Activated naive CD8-positive, alpha-beta T cell treated with anti-CD3 and anti-CD28 coated beads, Interleukin-2, amount 50 U/mL, for 24 hours (primary cell): ENCODE measurements at places on chromosomes 3 and 15.
A peak's percentile ranks its signal among the peaks of the same experiment; 100 is the strongest.

- no peak for DNase-seq
- no peaks in the 10 kb centered on the region for H3K36me3 ChIP-seq
- H3K27ac ChIP-seq = no peak overlapping the region
- H3K27me3 ChIP-seq = no peaks in the 10 kb centered on the region
Measured at GRCh38 chr3:14861031-14861430, 42.3 kb downstream of the FGD5 start.

DNA sequence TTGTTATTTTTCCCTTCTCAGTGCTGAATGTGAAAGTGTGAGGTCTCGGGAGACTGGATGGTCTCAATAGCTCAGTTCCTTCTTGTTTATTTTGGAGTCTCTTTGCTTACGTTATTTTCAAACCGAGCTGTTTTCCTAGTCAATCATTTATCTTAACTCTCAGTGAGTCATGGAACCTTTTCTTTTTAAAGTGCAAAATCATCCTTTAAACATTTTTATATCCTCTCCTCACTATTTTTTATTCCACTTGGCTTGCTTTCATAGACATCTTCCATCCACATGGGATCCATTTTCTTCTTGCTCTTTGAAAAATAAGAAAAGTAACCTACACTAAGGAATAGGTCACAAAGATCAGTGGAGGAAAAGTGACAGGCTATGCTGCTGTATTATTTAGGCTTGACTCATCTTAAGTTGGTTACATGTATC, 497.8 kb downstream of the NAALADL2 start:
- H3K4me1 ChIP-seq = no peaks in the 10 kb centered on the region
- H3K36me3 ChIP-seq = no peaks in the 10 kb centered on the region
- no peak overlapping the region for H3K4me3 ChIP-seq
- no peak overlapping the region for H3K27ac ChIP-seq

DNA sequence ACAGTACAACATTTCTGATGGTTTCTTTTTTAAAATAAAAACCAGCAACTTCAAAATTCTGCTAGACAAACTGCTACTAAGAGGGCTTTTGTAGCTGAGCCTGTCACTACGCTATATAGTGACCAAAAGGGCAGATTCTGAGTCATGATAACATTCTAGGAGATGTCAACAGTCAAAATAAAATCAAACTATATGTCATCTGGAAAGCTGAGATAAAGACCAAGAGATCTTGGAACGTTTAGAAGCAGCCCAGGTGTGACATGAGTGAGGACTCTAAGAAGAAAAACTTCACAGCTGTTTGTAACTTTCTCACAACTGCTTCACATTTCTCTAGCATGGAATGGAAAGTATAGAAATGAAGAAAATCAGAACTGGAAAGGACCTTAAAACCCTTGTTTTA, 84.6 kb downstream of the FILIP1L start:
- H3K27ac ChIP-seq = no peak overlapping the region
- DNase-seq = no peak
- no peak overlapping the region for H3K4me3 ChIP-seq
- peaks cover 6% of the 10 kb centered on the region for H3K36me3 ChIP-seq

DNA sequence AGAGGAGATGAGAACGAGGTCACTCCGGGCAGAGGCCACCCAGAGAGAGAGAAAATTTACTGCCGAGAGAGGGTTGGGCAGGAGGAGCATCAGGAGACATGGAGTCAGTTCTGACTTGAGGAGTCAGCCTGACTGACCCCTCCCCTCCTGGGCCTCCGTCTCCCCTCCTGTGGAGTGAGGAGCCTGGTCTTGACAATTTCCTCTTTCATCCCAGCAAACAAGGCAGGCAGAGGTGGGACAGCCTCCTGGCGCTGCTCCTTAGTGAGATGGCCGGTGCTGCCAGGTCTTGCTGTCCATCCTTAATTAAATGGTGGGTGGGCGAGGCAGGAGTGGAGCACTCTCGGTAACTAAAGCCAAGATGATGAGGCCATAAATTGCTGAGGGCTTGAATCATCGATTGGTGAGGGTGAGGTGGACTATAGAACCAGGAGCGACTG, 60.6 kb downstream of the CYP11A1 start:
- H3K4me3 ChIP-seq = no peak overlapping the region
- no peaks in the 10 kb centered on the region for H3K36me3 ChIP-seq
- DNase-seq = no peak
- H3K27ac ChIP-seq = no peak overlapping the region
- H3K27me3 ChIP-seq = peaks cover 15% of the 10 kb centered on the region
- H3K4me1 ChIP-seq = no peaks in the 10 kb centered on the region

GRCh38 chr3:176896640-176897039, 300.6 kb downstream of the TBL1XR1 start:
- H3K27me3 ChIP-seq = peaks cover 15% of the 10 kb centered on the region
- no peaks in the 10 kb centered on the region for H3K4me1 ChIP-seq
- H3K27ac ChIP-seq = no peak overlapping the region
- H3K36me3 ChIP-seq = no peaks in the 10 kb centered on the region
- H3K4me3 ChIP-seq = no peak overlapping the region
- DNase-seq = no peak

DNA sequence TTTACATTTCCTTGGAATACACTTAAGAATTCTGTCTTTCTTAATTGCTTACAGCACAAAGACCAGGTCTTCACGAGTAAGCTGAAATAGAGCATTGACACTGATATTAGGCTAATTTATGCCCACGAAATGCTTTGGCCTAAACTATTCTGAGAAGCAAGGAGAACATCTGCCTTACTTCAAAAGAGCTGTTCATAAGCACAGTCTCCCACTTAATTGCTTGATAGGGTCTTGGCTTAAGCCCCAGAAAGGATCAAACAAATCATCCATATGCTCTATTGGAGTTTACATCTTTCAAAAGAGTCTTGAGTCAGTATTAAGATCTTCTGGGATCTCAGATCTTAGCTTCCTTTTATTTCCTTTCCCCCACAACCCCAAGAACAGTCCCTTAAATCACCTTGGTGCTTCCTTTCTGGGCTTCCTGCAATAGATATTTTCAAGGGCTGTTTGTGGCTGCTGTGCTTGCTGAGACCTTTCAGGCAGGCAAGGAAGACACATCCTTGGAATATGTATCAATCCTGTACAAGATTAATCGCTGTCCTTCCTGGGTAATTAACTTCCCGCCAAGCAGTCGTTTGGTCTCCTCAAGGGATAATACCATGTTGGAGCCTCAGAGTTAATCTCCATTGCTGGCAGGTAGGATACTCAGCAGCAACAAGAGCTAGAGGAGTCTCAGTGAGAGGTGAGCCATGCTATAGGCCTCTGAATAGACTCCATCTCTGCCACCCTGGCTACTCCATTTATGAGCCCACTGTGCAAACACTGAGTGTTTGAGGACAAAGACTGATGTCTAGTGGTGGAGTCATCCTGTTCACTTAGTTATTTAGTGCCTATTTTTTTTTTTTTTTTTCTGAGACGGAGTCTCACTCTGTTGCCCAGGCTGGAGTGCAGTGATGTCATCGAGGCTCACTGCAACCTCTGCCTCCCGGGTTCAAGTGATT, 37.1 kb downstream of the TMEM158 start:
- H3K4me1 ChIP-seq = peaks cover 12% of the 10 kb centered on the region

- peaks cover 3% of the 10 kb centered on the region for H3K27me3 ChIP-seq
- DNase-seq = no peak
- H3K36me3 ChIP-seq = no peaks in the 10 kb centered on the region
- H3K4me3 ChIP-seq = no peak overlapping the region
- H3K4me1 ChIP-seq = no peaks in the 10 kb centered on the region
Measured at GRCh38 chr3:102354818-102355515, 79.8 kb upstream of the ZPLD1 start.

DNA sequence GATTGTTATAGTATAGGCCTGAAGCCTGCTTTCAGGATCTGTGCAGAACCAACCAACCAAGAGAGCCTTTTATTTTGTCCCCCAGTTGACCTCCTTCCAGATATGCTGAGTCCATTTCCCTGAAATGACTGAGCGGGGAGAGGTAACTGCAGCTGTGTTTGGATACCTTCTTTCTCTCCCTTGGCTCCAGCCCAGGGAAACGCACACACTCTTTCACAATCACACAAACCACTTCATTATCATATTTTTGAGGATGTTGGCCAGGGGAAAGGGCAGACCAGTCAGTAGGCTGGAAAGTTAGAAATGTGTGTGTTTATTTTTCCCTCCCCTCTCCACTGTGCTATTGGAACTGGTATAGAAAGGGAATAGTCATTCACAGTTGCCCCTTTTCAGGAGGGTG, 417.7 kb upstream of the TBL1XR1 start:
- DNase-seq = no peak
- peaks cover 2% of the 10 kb centered on the region for H3K36me3 ChIP-seq
- H3K27ac ChIP-seq = no peak overlapping the region
- no peaks in the 10 kb centered on the region for H3K27me3 ChIP-seq

GRCh38 chr3:16916840-16917239, 32.1 kb downstream of the PLCL2 start:
- H3K4me3 ChIP-seq = peak overlapping the region; percentile 38
- peaks cover 81% of the 10 kb centered on the region for H3K4me1 ChIP-seq
- DNase-seq = no peak
- H3K36me3 ChIP-seq = peaks cover 2% of the 10 kb centered on the region
- H3K27ac ChIP-seq = peak overlapping the region; percentile 93

DNA sequence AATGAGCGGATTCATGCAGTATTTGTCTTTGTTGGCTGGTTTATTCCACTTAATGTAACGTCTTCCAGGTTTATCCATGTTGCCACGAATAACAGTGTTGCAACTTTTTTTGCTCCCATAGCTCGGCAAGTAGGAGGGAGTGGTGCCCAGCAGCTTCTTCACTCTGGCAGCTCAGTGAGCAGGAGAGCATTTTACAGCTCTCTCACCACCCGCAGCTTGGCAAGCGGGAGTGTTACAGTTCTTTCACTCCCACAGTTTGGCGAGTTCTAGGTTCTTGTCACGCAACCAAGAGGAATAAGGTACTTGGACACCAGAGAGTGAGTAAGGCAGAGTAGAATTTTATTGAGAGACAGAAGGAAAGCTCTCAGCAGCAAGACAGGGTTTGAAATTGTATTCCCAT, 935.2 kb downstream of the TBL1XR1 start:
- no peak for DNase-seq
- no peaks in the 10 kb centered on the region for H3K4me1 ChIP-seq
- H3K36me3 ChIP-seq = no peaks in the 10 kb centered on the region
- H3K4me3 ChIP-seq = no peak overlapping the region
- no peaks in the 10 kb centered on the region for H3K27me3 ChIP-seq

- H3K36me3 ChIP-seq = no peaks in the 10 kb centered on the region
- peaks cover 9% of the 10 kb centered on the region for H3K27me3 ChIP-seq
- DNase-seq = no peak
- no peaks in the 10 kb centered on the region for H3K4me1 ChIP-seq
Measured at GRCh38 chr15:39327005-39327730, 253.7 kb upstream of the THBS1 start.

DNA sequence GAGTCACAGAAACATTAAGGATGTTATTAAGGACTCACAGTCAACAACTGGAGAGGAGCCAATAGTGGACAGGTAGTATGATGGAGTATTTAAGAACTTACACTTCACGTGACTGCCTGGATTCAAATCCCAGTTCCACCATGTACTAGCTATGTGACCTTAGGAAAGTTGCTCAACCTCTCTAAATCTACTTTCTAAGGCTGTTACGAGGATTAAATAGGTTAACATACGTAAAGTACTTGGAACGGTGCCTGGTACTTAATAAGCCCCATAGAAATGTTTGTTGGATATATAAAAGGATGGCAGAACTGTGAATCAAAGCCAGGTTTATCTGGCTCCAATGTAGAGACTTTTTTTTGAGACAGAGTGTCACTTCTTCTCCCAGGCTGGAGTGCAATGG, 24.4 kb downstream of the THRB start:
- H3K27me3 ChIP-seq = no peaks in the 10 kb centered on the region
- DNase-seq = no peak
- H3K27ac ChIP-seq = no peak overlapping the region
- no peaks in the 10 kb centered on the region for H3K36me3 ChIP-seq
- H3K4me3 ChIP-seq = no peak overlapping the region

GRCh38 chr3:171491361-171491760, 31.2 kb upstream of the TNIK start:
- peaks cover 37% of the 10 kb centered on the region for H3K4me1 ChIP-seq
- H3K4me3 ChIP-seq = peak overlapping the region; percentile 45
- DNase-seq = no peak
- peak overlapping the region; percentile 50 for H3K27ac ChIP-seq
- H3K27me3 ChIP-seq = no peaks in the 10 kb centered on the region
- no peaks in the 10 kb centered on the region for H3K36me3 ChIP-seq

DNA sequence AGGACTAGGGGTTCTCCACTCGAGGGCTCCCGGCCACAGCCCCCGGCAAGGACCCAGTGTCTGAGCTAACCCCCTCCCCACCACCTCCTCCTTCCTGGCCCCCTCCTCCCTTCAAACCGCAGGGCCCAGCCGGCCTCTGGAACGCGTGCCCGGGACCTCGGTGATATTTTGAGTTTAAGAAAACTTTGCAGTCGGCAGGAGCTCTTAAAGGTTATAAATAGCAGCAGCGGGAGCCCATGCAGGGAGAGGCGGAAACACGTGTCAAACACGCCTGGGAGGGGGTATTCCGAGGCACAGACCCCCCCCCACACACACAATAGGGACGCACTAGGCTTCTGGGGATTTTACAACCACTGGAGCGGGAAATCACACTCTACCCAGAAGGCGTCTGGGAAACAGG, 3.1 kb upstream of the PTH1R start:
- H3K27ac ChIP-seq = no peak overlapping the region
- peaks cover 3% of the 10 kb centered on the region for H3K27me3 ChIP-seq
- DNase-seq = no peak
- H3K36me3 ChIP-seq = no peaks in the 10 kb centered on the region
- H3K4me3 ChIP-seq = no peak overlapping the region

DNA sequence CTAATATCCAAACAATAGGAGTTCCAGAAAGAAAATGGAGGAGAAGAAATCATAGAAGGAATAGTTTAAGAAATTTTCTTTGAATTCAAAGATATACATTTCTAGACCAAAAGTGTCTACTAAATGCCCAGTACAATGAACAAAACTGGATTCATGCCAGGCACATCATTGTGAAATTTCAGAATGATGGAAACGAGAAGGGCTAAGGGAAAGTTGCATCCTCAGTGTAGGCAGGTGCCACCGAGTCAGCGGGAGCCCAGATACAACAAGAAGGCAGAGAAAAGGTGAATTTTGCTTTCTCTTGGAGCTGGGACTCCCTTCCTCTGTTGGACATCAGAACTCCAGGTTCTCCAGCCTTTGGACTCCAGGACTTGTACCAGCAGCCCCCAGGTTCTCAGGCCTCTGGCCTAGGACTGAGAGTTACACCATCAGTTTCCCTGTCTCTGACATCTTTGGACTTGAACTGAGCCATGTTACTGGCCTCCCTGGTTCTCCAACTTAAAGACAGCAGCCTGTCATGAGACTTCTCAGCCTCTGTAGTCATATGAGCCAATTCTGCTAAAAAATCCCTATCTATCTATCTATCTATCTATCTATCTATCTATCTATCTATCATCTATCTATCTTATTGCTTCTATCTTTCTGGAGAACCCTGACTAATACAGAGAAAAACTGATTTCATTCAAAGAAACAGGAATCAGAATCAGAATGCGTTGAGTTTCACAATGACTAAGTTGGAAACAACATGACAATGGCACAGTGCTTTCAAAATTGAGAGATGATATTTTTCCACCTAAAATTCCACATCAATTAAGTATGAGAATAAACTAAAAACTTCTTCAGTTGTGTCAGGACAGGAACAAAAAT, 207.7 kb downstream of the FAM43A start:
- peak overlapping the region; percentile 24 for H3K27ac ChIP-seq
- no peak overlapping the region for H3K4me3 ChIP-seq
- peaks cover 13% of the 10 kb centered on the region for H3K27me3 ChIP-seq
- H3K4me1 ChIP-seq = peaks cover 12% of the 10 kb centered on the region
- H3K36me3 ChIP-seq = peaks cover 3% of the 10 kb centered on the region

GRCh38 chr3:171566803-171567422, 106.7 kb upstream of the TNIK start:
- no peak overlapping the region for H3K4me3 ChIP-seq
- DNase-seq = no peak
- H3K27me3 ChIP-seq = no peaks in the 10 kb centered on the region
- peaks cover 9% of the 10 kb centered on the region for H3K4me1 ChIP-seq
- H3K36me3 ChIP-seq = no peaks in the 10 kb centered on the region
